ENCODE measurements at places on chromosomes 1 and 21.

DNA sequence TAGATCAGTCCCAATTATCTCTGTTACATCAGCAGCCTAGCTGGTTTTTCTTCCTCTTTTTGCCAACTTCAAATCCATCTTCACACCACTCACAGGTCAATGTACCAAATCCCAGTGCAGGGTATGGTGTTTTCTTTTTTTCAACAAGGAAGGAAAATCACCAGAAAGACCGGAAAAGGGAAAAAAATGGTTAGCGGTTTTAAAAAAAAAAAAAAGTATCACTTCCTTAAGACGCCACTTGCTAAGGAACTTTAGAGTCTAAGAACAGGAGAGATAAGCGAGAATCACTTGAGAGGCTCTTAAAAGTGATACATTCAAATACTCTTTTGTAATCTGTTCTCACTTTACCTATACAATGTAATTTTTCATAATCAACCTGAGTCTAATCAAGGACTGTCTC is 3.1 kb upstream of the OR10J1 start:
- no peak for DNase-seq

GRCh38 chr1:92481971-92482664 is 4.6 kb downstream of the GFI1 start:
- no peak for DNase-seq

- DNase-seq = no peak
Measured at GRCh38 chr1:212618466-212619210, 10.1 kb downstream of the ATF3 start.

GRCh38 chr1:29963946-29964345 is 727.6 kb downstream of the PTPRU start:
- DNase-seq = no peak

GRCh38 chr1:115219927-115220326 is 118.1 kb downstream of the NGF start:
- DNase-seq = no peak
